ENCODE measurements at places on chromosomes 7 and 10.
A peak's percentile ranks its signal among the peaks of the same experiment; 100 is the strongest.

DNA sequence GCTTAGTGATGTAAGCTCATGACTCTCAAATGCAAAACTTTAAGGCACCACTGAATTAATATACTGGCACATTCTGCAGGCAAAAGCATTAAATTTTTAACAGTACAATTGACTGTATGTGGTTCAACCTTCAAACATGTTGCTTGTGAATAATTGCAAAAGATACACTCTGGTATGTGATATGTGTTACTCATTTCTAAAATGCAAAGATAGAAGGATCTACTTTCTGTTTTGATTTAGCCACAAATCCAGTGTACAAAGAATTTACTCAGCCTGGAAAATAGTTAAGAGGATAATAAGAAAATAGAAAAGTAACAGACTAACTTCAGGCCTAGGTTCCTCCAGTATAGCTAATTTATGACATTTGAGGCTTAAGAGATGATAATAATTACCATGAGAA, 66.6 kb upstream of the NOBOX start:
- DNase-seq: no peak

- no peak for DNase-seq
Measured at GRCh38 chr10:14608381-14609001, 166.2 kb downstream of the FAM107B start.

DNA sequence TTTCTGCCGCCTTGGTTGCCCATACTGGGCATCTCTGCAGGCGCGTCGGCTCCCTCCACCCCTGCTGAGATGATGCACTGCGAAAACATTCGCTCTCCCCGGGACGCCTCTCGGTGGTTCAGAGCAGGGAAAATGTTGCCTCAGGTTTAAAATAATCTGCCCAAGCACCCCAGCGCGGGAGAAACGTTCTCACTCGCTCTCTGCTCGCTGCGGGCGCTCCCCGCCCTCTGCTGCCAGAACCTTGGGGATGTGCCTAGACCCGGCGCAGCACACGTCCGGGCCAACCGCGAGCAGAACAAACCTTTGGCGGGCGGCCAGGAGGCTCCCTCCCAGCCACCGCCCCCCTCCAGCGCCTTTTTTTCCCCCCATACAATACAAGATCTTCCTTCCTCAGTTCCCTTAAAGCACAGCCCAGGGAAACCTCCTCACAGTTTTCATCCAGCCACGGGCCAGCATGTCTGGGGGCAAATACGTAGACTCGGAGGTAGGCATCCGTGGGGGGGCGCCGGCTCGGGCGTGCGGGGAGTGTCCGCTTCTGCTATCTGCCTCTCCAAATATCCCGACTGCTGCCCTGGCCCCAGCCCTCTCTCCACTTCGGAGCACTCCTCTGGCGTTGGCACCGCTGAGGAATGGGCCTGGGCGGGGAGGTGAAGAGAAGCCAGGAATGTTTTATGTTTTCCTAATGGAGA, at the start of gene CAV1:
Gene CAV1, plus strand, starts transcription at position 428 of the 689 bp plus-strand sequence. Its CDS starts 27 bp downstream, at position 455.
- no peak for DNase-seq

- no peak for DNase-seq
Measured at GRCh38 chr10:83075815-83076355, 1063.4 kb upstream of the GHITM start.

- no peak for DNase-seq
Measured at GRCh38 chr7:34821932-34822558, 164.0 kb downstream of the NPSR1 start.

- DNase-seq: no peak
Measured at GRCh38 chr10:123635131-123635530, 31.0 kb upstream of the GPR26 start.

GRCh38 chr7:149126662-149127266, 640 bp upstream of the ZNF425 start:
- DNase-seq: peak; percentile 70

DNA sequence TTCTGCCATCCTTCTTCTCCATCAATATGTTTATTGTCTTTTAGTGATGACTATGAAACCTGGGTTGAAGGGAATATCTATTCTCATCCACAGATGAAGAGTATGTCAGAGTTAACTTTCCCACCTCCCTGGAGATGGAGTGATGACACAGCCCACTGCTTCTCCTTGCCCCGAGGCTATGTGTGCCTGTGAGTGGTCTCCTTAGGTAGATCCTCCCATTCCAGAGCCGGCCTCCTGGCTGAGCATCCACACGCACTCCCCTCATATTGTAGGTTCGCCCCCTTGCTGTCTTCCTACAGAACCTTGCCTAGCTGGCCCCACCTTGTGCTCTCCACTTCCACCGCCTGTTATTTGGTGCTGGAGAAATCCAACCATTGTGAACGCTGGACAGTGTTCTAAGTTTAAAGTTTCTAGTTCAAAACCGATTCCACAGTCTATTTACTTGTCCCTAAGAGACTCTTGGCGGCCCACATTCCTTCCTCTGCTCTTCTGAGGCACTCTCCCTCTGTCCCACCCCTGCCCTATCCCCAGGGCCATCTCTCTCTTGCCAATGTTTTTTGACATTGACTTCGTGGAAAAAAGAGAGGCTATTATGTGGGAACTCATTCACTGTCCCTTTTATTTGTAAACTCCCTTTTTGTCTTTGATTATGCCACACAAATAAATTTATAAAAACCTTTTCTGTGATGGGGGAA, 168.0 kb downstream of the ZNF438 start:
- DNase-seq: no peak

DNA sequence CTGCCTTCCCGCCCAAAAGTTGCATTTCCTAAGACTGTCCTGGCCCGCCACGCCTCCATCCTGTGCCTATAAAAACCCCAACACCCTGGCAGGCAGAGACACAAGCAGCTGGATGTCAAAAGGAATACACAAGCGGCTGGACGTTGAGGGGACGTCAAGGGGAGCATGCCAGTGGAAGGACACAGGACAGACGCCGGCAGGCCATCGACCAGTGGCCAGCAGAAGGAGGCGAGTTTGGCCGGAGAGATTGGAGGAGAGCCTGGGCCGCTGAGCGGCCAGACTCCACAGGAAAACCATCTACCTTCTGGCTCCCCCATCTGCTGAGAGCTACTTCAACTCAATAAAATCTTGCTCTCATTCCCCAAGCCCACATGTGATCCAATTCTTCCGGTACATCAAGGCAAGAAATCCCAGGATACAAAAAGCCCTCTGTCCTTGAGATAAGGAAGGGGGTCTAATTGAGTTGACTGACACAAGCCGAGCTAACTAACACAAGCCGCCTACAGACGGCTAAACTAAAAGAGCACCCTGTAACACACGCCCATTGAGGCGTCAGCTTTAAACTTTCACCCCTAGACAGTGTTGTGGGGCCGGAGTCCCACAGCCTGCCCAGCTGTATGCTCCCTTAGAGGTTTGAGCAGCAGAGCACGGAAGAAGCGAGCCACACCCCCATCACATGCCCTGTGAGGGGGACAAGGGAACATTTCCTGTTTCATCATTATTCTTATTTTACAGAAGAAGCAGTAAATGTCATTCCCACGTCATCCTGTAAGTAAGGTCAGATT, 150.3 kb upstream of the PHYHIPL start:
- DNase-seq: no peak

DNA sequence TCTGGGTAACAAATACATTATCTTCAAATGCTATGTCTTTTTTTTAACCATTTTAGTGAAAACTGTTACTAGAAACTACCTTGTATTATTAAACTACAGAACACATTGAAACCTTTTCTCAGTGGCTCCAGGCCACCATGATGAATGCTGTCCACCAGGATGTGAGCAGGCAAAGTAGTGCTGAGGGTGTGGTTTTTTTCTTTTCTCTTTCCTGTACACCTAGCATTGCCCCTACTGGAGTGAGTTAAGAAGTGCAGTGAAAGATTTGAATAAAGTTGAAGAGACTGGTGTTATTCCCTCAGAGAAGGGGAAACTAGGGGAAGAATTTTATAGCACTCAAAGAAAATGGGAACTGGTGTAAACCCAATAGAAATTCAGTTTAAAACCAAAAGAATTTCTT, 120.0 kb upstream of the SAMD8 start:
- DNase-seq: no peak

- DNase-seq: no peak
Measured at GRCh38 chr10:95388539-95388938, 97.7 kb upstream of the PDLIM1 start.

DNA sequence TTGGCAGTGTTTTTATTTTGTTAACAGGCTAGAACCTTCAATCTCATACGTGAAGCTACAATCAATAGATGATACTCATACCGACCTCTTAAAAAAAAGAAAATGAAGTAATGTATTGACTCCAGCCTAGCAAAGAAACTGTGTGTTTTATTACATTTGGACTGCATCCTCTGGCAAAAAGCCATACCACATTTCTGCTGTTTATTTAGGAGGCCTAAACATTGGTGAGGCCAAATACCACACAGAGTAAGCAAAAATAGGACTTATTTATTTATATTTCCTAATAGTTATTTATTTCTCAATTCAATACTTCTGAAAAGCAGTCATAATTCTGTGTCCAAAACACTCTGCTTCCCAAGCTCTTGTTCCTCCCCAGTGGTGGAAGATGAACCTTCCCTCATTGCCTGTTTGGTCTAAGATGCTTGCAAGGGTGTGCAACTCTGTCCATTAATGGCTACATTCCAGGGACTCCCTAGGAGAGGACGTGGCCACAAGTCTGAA, 398.8 kb upstream of the KLF6 start:
- no peak for DNase-seq

GRCh38 chr7:90961037-90961725, 303.1 kb upstream of the FZD1 start:
- no peak for DNase-seq

DNA sequence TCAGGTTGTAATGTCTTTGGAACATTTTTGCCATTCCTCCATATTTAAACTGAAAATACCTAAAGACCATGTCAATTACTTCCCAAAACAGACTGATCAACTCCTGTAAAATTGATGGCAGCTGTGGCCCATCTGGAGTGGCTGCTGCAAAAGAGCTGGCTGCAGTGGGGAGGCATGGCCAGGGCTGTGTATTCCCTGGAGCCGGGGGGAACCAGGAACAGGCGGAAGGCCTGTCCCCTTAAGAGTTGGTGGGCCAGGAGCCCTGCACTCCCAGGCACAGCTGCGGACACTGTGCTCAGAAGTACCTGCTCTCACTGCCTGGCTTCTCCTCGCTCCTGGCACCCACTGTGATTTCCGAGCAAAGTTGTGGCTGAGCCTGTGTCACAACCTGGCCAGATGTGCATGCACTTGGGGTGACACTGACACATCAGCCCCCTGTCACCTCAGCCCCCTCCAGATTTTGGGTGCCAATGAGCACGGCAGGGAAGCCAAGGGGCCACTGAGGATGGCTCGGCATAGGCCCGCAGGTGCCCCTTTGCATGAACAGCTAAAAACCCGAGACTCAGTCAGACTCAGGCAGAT, 116.1 kb downstream of the DGKB start:
- DNase-seq: no peak

- DNase-seq: no peak
Measured at GRCh38 chr7:15618275-15618674, 56.5 kb upstream of the AGMO start.

DNA sequence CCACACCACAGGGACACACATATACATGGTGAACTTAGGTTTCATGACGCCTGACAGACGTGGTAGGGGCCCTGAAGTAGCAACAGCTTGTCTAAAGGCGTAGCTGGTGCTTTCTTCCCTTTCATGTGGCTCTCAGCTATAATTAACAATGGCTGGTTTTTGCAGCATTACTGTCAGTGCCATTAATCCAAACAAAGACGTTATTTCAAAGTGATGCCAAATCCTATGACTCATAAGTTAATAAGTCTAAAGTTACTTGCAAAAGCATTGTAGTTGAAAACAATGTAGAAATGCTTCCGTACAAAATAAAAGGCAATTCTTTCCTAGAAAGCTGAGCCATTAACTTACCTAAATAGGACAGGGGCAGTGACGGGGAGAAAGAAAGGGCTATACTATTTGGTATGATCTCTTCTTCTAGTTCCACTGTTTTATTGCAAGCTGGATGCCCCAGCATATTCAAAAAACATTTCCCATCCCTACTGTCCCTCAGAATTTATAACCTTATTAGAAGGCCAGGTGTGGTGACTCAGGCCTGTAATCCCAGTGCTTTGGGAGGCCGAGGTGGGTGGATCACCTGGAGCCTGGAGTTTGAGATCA, 105.4 kb downstream of the ODAD2 start:
- DNase-seq: no peak

- no peak for DNase-seq
Measured at GRCh38 chr10:38741226-38741625, 647.1 kb downstream of the ZNF37A start.

- DNase-seq: no peak
Measured at GRCh38 chr7:56578612-56579011, 462.4 kb upstream of the NUPR2 start.

DNA sequence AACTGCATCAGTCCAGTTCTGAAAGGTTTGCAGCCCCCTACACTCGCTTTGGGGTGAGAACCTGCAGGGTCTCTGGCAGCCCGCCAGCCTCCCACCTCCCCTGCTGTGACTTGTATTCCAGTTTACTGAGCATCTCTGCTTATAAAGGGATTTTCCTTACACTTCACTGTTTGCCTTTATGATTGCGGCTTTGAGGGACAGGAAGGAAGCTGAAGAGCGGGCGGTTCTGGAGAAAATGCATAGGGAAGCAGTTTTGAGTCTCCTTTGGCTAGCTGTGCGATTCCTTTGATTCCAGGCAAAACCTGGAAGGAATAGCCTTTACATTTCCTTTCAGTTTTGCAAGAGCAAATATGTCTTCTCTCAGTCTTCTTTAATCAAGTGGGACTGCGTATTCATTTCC, 65.0 kb upstream of the TRIM8 start:
- DNase-seq: no peak

GRCh38 chr10:87668324-87669074, 8.8 kb downstream of the PAPSS2 start:
- no peak for DNase-seq

DNA sequence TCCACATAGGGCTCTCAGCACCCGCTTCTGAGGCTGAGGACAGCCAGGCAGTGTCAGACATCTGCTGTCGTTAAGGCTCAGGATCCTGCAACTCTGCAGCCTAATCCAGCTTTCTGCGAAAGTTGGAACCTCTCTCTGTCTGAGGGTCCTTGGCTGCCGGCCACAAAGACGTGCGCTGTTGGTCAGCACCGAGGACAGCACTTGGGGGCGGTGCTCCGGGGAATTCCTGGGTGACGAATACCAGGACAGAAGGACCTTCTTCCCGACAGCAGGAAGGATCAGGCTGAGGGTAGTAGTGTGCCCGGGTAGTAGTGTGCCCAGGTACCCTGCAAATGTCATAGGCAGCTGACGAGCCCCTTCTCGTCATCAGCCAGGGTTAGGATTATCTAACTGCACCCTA, 16.0 kb upstream of the RASGEF1A start:
- DNase-seq: no peak

- DNase-seq: no peak
Measured at GRCh38 chr7:77338260-77338659, 77.9 kb downstream of the GSAP start.

Measured in nucleus accumbens (tissue), 56 donors.